ENCODE measurements at places on chromosomes 3 and 15.

GRCh38 chr3:152416808-152417580 lies 148.3 kb downstream of the MBNL1 start:
- no peak for DNase-seq

DNA sequence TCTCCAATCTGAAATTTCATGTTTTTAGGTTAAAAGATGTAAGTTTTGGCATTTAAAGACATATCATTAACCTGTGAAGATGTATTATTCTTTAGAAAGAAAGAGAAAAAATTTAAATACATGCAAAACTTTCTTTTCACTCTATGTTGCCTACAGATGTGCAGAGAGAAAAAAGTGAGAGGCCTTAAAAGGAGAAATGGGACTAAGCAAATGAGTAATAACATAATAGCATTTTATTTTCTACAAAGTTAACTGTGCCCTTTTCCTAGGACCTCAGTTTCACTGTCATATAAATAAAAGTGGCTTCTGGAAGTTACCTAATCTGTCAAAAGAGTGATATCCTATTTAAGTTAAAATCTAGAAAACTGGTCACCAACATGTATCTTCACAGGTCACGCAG lies 16.1 kb downstream of the DAZL start:
- no peak for DNase-seq

DNA sequence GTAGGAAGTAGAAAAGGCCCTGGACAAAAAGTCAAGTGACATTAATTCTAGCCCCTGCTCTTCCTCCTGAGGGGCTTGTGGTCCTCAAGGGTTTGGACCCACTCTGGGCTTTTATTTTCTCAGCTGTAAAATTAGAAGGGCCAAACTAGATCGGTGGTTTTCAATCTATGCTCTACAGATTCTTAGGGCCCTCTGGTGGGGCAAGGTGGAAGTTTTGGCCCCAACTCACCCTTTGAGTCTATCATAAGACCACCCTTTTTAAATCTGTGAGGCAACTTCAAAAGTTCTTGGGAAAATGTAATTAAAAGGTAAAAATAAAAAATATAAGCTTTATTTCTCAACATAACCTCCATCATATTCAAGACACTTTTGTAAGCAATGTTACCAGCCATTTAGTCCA lies 25.6 kb upstream of the CFAP161 start:
- no peak for DNase-seq

- no peak for DNase-seq
These were observed 354.6 kb downstream of the CADM2 start for GRCh38 chr3:85313380-85313779.

- DNase-seq, result no peak
These were observed 371.4 kb upstream of the CNTN4 start for GRCh38 chr3:1727242-1727641.

DNA sequence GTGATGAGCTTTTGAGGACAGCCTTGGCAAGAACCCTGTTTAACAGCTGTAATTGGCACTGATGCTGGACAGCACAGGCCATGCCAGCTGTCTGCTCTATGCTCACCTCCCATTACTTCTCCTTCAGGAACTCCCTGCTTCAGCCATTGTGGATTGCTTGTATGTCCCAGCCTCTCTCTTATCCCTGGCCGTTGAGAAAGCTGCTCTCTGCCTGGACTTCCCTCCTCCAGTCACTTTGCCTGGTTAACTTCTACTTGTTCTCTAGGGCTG lies 444.5 kb downstream of the EPHB1 start:
- no peak for DNase-seq

DNA sequence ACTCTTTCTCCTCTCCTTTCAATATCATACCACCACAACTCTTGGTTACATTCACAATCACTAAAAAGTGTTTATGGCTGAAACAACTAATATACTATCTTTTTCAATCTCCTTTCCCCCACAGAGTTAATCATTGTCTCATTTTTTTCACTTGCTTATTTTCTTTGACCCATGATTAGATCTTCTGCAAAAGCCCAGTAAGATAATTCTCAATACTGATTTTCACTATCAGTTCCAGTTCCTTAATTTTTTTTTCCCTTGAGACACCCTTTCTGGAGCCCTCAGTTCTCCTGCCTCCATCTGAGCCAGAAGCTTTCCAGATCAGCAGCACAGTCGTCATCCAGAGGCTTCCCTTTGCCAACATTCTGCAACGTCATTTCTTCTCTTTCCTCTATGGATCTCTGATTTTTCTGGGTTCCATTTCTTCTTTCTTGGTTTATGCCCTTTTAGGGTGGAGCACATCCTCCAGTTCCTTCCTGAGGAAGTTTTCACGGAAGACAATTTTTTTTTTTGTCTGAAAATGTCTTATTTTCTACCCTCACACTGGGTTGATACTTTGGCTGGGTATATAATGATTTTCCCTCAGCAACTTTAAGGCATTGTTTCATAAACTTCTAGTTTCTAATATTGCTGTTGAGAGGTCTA lies 88.7 kb upstream of the C15orf39 start:
- DNase-seq, result no peak

DNA sequence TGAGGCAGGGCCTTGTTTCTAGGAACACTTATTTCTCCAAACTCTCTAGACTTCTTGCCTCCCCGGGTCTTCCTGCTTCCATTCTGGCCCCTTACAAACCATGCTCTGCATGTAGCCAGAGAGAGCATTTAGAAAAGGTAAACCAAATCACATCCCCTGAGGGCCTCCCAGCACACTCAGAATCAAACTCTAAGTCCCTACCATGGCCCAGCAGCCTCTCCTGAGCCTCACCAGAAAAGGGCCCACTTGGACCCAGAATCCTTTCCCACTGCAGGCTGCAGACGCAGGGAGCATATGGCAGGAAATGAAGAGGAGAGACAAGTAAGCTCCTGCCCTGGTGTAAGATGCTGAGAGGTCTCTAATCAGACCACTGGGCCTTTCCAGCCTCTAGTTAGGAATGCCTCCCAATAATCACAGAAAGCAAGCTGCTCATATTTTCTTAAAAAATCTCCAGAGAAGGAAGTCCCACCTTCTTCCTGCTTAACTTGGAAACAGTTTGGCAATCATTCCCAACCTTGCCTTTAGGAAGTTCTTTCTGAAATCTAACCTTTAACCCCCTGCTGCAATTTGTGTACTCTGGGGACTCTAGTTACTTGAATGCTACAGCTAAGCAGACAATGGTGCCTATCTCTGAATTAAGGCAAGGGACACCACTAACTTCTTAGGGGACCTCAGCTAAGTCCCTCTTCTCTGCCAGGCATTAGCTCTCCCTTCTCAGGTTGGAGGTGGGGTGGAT lies 4.2 kb downstream of the AMOTL2 start:
- DNase-seq, result no peak

DNA sequence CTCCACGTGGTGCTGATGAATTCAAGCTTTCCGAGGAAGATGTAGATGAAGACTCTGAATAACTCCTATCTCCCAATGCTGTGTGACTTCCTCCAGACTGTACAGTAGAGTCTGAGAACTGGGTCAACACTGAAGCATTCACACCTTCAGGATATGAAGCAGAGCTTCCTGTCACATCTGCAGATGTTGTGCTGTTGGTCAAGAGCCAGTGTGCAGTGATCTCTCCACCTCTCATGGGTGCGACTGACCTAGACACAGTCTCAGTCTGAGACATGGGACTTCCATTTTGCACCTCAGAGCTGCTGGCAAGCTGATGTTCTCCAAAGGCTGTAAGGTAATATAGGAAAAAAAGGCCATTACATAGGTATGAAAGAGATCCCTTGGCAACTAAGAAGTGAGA lies 36.5 kb downstream of the HEG1 start:
- DNase-seq, result no peak

- DNase-seq, result no peak
These were observed 32.8 kb downstream of the SLTM start for GRCh38 chr15:58900631-58901030.

GRCh38 chr15:69342460-69343076 lies 43.9 kb downstream of the PAQR5 start:
- no peak for DNase-seq

DNA sequence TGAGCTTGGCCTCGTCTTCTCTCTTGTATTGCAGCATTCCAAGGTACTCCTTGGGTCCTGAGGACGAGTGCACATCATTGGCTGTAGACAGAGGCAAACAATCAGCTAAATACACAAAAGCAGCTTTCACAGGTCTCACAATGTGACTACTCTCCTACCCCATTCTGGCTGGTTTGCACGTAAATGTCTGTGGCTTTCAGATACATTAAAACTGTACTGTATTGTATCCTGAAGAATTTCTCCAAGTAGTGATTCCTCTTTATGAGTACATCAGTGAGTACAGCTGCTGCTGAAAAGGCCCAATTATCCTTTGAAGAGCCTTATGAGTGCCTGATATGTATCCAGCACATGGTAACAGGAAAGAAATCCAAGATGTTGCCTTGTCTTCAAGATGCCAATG lies 22.0 kb upstream of the GNB5 start:
- no peak for DNase-seq

DNA sequence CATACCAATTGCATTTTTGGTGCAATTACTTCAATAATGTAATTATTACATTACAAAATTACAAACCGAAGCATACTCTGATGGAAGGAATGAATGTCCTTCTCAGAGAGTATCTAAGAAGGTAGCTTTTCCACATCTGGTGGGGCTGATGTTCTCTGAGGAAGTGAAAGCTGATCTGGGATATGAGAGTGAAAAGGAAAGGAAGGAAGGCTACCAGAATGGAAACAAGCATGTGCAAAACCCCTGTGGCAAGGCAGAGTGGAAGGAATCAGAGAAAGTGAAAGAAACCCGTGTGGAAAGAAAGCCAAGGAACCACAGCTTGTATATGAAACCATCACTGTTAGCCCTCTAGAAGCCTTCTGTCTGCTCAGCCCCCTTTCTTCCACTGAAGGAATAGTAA lies 35.3 kb upstream of the GOLGA8A start:
- no peak for DNase-seq

GRCh38 chr3:29072611-29073010 lies 208.3 kb upstream of the RBMS3 start:
- DNase-seq, result no peak

- DNase-seq, result no peak
These were observed 79.2 kb downstream of the ABI3BP start for GRCh38 chr3:100913870-100914648.

DNA sequence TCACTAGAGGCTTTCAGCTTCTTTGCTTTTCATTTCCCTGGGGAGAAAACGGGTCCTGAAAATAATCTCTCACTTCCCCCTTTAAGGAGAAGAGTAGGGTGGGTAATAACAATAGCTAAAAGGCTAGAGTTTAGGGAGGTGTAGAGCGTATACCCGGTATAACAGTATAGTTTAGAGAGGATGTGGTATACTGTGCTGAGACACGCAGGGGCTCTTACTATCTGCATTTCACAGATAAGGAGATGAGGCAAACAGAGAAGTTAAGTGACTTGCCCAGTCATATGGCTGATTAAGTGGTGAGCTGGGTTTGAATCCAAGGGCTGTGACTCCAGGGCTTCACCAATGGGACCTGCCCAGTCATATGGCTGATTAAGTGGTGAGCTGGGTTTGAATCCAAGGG lies 15.0 kb upstream of the KCNMB3 start:
- no peak for DNase-seq

- DNase-seq, result no peak
These were observed 160.7 kb downstream of the TAFA4 start for GRCh38 chr3:68771681-68772080.

DNA sequence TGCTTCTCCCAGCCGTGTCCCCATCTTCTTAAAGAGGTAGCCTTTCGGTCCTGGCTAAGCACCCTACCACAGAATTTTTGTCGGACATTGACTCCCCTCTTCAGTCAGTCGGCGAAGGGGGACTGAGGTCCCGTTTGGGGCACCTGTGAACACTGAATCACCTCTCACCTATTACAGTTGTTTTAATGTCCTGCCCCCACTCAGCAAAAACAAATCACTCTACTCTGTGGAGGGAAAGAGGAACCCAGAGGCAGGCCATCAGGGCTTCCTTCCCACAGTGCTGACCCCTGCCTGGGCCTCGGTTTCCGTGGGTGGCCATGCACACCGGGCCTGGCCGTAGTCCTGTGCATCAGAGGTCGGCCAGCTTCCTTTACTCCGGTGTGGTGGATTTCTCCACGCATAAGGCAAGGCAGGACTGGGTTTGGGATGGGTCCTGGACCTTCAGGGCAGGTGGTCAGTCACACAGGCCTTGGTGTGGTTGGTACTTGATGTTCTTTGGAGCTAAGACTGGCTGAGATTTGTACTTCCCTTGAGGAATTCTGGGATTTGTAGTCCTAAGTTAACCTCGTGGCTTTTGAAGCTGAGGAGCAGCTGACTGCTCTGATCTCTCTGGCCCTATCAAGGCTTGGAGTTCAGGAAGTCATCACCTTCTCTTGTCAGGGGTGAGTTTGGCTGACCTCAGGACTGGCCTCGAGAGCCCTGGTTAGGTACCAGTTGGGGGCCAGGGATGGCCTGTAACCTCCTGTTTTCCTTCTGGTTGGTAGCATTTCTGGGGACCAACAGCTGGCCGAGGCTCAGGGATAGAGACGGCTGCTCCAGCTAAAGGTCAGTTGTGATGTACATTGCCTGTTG lies 627 bp upstream of the FAM131A start:
- no peak for DNase-seq

GRCh38 chr15:40787344-40787841 lies 17.6 kb downstream of the C15orf62 start:
- peak; percentile 96 for DNase-seq

- DNase-seq, result no peak
These were observed 3.1 kb downstream of the TIPARP start for GRCh38 chr3:156677536-156677935.

DNA sequence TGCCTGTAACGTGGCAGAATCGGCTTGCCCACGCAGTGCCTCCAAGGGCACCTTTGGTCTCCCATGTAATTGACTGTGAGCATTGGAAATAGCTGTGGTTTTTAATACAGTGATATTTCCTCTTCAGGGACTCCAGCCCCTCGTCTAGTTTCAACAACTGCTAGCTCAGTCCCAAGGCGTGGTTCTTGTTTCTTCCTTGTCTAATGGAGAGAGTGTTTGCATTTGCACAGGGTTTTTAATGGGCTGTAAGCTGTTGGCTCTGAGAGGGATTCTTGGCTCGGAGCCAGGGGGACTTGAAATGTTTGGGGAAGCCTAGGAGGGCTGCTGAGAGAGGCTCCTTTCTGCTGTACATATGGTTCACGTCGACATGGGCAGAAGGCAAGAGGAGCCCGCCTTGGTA lies 86.2 kb downstream of the THSD4 start:
- peak; percentile 6 for DNase-seq

DNA sequence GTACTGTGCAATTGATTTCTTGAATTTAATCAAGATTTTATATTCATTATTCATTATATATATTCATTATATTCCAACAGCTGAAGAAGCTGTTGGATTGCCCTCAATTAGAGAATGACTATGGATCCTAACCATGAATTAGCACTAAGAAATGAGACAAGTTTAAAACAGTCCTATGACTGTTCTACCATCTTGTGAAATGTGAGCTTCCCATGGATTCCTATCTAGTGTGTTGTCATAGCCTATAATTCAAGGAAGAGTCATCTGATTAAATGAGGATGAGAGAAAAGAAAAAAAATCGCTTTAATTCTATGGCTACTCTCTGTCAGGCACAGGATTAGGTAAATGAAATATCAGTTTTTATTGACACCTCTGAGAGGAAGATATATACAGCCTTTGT lies 696.6 kb upstream of the NAALADL2 start:
- DNase-seq, result no peak

GRCh38 chr15:100889385-100890050 lies 9.9 kb downstream of the ALDH1A3 start:
- DNase-seq, result no peak

Measured in LoVo (cell line).